A673 (cell line): ENCODE measurements at places on chromosomes 1 and 21.

DNA sequence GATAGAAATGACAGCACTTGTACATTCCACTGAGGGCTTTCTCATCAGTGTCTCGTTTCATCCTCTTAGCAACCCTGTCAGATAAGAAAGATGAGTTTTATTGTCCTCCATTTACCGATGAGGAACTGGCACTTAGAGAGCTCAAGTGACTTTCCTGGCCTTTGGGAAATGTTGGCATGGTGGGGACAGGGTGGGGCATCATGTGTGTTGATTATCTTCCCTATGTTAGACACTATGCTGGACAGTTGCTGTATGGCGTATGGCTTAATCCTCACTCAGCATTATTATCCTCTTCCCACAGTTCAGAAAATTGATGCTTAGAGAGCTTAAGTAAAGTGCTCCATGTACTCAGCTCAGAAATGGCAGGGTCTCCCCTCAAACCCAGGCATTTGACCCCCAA lies 163.2 kb downstream of the CAMTA1 start:
- DNase-seq = no peak

DNA sequence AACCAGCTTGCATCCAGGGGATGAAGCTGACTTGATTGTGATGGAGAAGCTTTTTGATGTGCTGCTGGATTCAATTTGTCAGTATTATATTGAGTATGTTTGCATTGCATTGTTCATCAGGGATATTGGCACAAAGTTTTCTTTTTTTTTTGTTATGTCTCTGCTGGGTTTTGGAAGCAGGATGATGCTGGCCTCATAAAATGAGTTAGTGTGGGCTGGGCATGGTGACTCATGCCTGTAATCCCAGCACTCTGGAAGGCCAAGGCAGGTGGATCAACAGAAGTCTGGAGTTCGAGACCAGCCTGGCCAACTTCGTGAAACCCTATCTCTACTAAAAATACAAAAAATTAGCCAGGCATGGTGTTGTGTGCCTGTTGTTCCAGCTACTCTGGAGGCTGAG lies 8.6 kb downstream of the OR2L3 start:
- no peak for DNase-seq

- DNase-seq = no peak
Observed at GRCh38 chr21:17976139-17976538, 157.0 kb upstream of the C21orf91 start.

DNA sequence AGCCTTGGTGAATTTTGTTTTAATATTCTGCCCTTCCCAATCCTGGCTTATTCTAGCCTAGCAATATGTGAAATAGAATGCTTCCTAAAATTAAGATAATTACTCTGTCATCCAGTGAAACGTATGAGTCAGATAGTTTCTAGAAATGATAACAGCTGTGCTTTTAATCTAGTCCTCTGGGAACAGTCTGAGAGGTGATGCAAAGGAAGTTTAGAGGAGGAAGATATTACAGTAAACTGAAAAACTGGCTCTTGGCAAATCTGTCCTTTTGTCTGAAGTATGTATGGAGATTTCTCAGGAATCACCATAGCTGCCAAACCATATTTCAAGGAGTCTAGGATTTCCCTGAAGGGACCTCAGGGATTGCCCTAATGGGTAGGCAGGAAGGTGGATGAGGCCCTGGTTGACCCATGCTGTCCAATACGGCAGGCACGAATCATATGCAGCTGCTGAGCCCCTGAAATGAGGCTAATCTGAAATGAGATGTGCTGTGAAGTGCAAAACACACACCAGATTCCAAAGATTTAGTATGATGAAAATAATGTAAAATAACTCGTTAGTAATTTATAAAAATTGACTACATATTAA lies 70.8 kb upstream of the LBR start:
- DNase-seq = peak; percentile 77

DNA sequence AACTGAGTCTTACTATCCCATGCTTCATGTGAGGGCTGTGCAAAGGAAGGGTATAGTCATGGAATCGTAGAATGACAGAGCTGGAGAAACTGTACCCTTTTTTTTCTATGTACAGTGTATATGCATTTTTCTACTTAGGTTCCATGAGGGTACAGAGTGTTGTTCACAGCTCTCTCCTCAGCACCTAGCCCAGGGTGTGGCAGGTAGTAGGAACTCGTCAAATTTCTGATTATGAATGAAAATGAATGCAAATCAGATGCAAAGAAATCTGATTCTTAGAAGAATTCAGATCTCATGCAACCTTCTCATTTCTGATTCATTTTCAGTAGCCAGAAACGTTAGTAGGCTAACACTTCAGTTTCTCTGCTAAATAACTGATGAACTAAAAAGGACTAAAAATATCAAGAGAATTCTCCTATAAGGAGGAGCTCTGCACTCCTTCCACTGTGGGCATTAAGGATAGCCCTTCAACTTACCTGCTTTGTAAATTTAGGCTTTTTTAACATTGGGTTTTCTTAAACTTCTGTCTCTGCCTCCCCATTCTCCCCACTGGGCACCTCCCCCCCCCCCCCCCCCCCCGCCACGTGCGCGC lies 18.0 kb upstream of the HHAT start:
- DNase-seq = no peak
